Activated CD4-positive, alpha-beta T cell treated with anti-CD3 and anti-CD28 coated beads, Interleukin-2, amount 10 ng/mL, durations not matched to agents 7 days and 5 days (primary cell): ENCODE measurements at places on chromosomes 2 and 18. TPM values are rescaled to one million over a fixed set of nuclear protein-coding genes. Genes with fewer than 3 reads are reported as not detected.

DNA sequence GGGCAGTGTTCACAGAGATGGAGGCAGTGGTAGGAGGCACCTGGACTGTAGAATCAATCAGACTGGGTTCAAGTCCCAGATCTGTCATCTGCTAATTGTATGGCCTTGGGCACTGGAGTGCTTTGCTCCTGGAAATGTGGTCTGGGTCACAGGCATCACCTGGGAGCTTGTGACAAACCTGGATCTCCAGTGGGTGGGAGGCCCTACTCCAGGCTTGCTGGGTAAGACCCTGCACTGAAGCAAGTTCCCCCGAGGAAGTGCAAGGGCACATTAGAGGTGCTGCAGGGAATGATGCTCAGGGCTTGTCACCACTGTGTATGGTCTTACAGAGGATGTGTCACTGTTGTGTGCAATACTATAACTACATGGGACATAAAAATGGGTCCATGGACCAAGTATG, 220.5 kb upstream of the ID2 start:
- no peak for DNase-seq

DNA sequence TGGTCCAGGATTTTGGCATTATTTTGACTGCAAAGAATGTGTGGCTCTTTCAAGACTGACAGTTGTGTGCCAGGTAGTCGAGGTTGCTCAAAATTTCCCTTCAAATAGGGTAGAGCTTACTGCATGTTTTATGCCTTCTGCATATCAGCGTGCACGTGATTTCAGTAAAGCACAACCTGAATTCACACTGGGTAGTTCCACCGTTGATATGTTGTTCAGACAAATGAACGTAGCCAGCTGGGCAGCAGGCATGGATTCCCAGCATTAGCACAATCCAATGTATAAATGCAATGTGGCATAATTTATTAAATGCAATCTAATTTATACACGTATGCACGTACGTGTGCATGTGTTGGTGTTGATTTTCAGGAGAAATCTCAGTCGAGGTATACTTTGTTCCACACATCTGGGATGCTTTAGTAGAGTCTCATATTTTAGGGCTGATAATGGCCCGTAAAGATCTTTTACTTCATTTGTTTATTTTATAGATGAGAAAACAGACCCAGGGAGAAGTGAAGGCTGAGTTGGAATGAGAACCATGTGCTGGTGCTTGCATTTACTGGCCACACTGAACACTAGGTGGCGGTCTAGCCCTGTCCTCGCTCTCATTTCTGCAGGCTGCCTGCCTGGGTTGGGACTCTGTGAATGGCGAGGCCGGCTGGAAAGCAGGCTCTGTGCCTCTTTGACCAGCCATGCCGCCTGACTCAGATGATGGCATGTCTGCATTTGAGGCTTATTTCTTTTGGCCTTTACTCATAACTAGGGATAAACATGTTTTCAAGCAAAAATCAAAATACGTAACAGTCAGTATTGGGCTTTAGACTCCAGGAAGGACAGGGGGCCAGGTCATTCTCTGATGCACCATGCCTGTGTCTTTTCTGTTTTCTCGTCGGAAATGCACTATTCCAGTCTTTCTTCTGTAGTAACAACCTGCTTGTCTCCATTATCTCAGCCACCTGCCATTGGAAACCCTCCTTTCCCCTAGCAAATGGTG, 120.4 kb downstream of the RNF144A start:
- DNase-seq: peak; percentile 58

DNA sequence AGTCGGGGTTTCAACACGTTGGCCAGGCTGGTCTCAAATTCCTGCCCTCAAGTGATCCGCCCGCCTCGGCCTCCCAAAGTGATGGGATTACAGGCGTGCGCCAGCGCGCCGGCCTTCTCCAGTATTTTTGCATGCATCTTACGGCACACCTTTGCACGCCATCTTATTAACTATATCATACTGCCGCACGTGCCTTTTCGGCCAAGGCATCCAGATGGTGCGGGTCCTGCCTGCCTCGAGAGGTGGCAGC, 765 bp upstream of the ING5 start:
- DNase-seq: no peak

GRCh38 chr2:224777559-224777930, 61.4 kb upstream of the CCDC195 start:
- DNase-seq: no peak

DNA sequence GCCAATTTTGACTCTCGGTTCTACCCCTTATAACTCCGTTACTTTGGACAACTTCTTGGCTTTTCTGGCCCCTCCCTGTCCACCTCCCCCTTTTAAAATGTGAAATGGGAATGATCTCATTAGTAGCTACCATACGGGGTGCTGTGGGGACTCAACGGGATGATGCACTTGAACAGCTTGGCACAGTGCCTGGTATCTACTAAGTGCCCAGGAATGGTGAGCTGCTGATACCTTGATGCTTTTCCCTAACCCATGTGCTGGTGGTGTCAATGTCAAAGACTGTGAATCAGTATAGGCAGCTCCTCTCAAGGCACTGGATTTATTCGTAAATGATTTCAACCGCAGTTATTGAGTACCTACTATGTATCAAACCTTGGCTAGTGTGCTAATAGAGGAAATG, 204.2 kb downstream of the LOXHD1 start:
- DNase-seq: no peak

DNA sequence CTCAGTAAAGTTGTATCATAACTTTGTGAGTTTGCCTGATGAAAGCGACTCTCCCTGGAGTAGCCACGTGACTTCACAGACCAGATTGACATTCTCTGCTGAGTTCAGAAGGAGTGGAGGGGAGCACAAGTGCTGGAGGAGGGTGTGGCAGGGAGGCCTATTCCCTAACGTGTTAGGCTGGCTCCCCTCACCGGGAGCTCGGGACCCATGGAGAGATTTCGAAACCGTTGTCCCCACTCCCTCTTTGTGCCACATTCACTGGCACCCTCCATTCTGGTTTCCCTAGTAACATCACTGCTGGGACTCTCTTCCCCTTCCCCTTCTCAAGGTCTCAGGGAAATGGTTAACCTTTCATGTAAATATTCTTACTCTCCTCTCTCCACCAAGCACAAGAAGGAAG, 279.9 kb downstream of the ALPK2 start:
- no peak for DNase-seq

DNA sequence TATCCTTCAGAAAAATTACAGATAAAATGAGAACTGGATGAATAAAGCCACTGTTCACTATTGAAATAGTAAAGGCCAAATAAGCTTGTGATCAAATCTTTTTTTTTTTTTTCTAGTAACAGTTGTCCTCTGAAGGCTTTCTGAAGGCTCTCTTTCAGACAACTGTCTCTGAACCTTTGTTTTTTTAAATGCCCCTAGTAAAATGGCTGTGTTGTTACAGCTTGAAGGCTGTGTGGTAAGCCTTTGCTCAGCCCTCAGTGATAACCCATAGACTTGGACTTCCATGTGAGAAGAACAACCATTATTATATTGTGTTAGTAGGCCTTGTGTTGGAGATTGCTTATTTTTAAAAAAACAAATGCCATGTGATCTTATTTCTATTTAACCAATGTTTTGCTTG, 17.6 kb downstream of the FMNL2 start:
- DNase-seq: no peak

DNA sequence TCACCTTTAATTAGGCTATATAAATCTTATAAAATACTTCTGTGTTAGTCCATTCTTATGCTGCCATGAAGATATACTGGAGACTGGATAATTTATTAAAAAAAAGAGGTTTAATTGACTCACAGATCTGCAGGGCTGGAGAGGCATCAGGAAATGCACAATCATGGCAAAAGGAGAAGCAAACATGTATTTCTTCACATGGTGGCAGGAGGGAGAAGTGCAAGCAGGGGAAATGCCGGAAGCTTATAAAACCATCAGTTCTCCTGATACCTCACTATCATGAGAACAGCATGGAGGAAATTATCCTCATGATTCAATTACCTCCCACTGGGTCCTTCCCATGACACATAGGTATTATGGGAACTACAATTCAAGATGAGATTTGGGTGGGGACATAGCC, 504.4 kb downstream of the RIT2 start:
- DNase-seq: no peak

DNA sequence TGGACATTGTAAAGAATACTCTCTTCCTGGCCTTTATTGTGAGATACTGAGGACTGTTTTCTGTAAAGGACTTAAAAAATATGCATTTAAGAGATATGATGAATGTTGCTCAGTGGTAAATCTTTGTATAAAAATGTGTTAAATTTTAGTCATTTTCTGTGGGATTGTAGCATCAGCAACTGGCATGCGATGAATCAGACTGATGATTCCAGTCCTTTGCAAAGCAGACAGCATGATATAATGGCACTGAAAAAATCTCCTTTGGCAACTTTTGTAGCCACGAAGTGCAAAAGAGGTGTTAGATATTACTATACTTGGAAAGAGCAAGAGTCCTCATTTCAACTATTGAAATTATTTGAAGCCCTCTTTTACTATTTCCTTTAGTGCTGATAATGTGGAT, 678.7 kb downstream of the PLCL1 start:
- no peak for DNase-seq

DNA sequence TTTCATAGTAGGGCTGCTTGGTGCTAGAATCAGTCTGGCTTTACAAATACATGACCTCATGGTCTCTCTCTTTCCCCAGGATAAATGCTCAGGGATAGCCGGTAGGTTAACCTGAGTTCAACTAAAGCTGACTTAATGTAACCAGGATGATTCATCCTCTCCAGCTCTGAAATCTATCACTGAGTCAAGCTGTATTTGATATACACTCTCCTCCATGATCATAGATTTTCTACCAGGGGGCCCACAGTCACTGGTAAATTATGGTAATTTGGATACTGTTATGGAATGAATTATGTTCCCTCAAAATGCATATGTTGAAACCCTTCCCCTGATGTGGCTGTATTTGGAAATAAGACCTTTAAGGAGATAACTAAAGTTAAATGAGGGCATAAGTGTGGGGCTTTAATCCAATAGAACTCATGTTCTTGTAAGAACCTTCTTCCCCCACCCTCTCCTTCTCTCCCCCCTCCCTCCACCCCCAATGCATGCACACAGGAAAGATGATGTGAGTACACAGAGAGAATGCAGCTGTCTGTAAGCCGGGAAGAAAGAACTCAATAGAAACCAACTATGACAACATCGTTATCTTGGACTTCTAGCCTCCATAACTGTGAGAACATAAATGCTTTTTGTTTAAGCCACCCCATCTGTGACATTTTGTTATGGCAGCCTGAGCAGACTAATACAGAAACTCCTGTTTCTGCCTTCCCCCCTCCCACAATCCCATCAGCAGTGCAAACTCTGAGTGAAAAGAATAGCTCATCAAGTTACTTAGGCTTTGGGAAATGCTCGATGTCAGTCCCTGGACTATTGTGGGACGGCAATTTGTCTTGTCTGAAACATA, 134.9 kb upstream of the KYNU start:
- DNase-seq: no peak

DNA sequence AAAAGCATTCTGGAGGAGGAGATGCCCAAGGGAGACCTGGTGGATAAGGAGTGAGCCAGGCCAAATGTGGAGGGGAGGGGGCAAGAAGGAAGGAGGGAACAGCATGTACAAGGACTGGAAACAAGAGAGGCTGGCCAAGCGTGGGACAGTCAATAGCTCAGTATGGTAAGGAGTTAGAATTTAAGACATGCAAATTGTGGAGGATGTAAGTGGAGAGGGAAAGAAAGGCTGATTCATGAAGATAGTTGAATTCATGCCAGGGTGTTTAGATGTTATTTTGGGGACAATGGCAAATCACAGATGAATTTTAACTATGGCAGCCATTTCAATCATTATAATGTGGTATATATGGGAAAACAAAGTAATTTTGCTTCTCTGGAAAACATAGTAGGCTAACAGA, 462.3 kb downstream of the MEIS1 start:
- no peak for DNase-seq

ANKRD62 gene
- not detected for total RNA-seq

FAM210A gene
- 19.6 TPM for total RNA-seq

GRCh38 chr2:88808083-88808482, 116.6 kb downstream of the RPIA start:
- no peak for DNase-seq

DNA sequence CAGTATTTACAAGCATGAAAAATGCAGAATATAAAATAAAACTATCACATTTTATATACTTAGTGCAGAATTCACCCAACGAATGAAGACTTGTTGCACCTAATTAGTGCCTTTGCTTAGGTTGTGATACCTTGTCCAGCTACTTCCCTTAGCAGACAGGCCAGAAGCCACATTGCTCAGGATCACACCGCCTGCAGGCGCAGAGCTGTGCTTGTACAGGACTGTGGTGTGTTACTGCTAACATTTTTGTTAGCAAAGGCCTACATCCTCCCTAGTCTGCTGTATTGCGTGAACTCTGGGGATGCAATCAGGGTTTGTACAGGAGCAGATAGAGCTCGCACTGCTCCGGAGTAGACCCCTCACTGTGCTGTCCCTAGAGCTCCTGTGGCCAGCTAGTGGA, 336.9 kb downstream of the CBLN2 start:
- DNase-seq: no peak

- DNase-seq: no peak
These were observed 275.1 kb downstream of the SETBP1 start for GRCh38 chr18:44955825-44956224.

KRTCAP3 gene
- 7.1 TPM for total RNA-seq

DNA sequence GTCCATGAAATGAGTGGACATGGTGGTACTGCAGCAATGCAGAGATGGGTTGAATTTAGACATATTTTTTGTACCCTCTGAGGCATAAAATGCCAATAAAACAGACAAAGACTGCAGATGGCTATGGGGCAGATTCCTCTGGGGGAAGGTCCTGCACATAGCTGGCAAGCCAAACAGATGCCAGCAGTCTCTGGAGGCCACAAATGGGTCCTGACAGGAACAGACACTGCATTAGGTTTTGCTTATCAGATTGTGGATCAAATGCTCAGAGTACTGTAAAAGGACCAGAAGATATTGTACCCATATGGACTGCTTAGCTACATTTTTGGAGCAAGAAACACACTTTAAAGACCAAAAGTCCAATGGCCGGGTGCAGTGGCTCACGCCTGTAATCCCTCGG, 40.9 kb upstream of the ORC2 start:
- DNase-seq: no peak

GRCh38 chr2:15799432-15799827, 140.9 kb upstream of the MYCN start:
- DNase-seq: no peak

DNA sequence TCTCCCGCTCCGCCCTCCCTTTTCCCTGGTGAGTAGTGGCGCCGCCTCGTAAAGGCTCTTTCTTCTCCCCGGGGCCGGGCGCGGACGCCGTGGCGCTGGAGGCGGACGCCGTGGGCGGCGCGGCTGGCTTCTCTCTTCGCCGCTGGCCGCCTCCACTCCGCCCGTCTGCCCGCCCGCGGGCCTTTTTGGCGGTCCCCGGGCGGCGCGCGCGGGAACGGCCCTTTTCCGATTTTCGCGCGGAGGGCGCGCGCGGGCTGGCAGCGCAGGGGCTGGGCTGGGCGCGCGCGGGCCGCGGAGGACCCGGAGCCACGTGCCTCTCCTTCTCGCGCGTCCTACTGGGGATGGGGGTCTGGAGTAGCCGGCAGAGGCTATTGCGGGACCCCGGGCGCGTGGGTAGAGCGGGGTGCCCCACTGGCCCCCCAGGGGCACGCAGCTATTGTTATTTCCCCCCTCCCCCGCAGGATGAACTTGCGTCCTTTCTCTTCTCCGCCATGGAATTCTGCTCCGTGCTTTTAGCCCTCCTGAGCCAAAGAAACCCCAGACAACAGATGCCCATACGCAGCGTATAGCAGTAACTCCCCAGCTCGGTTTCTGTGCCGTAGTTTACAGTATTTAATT, 472 bp downstream of the SLC20A1 start:
- peak; percentile 57 for DNase-seq

LRP2 gene
- total RNA-seq: 0.02 TPM
